NCI-H524 treated with DMSO at 0.1 percent for 48 hours (cell line): ENCODE measurements at places on chromosomes 4 and X.

- no peak for DNase-seq
These were observed 120.2 kb upstream of the NDP start for GRCh38 chrX:44093431-44093830.

- DNase-seq: no peak
These were observed 5.4 kb upstream of the USP46 start for GRCh38 chr4:52664479-52664878.

- DNase-seq: no peak
These were observed 115.6 kb upstream of the SPIN4 start for GRCh38 chrX:63466690-63467089.

DNA sequence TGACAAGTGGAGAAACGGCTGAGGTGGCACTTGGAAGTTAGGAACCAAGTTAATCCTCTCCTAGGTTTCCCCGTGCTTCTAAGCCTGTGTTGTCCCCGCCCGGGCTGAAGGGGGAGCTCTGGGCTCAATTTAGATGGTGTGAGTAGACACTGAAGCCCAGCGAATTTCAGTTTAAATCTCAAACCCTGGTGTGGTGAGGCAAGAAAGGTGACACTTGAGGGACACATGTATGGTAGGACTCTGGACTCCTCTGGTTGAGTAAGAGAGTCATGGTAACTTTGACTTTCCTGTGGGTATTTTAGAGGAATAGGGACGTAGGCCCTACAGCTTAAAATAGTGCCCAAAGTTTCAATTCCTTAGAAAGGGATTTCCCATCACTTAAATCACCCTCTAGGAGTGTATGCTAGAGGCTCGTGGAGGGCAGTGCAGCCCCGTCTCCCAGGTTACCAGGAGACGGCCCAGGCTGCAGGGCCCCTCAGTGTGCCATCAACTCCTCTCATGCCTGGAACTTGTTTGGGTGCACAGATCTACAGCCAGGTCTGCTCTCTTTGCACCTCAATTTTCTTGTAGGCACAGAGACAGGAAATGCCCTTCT, 24.0 kb downstream of the HAND2 start:
- no peak for DNase-seq

GRCh38 chr4:118356111-118356510, 3.3 kb upstream of the PRSS12 start:
- no peak for DNase-seq

DNA sequence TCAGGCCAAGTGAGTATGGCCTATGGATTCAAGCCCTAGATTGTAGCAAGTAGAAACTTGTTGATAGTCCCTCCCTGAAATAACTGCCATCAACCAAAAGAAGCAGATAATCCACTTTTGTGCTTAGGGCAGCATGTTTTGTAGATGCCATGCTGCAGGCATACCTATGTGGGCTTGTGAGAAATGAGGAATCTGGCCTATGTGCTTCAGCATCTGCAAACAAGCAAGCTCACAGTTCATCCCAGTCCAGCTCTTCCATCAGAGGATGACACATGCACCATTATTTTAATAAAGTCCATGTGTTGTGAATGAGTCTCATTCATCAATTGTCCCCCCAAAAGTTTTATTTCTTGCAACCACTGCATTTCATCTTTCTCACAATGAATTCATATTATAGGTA, 421.9 kb upstream of the DIPK2B start:
- no peak for DNase-seq

DNA sequence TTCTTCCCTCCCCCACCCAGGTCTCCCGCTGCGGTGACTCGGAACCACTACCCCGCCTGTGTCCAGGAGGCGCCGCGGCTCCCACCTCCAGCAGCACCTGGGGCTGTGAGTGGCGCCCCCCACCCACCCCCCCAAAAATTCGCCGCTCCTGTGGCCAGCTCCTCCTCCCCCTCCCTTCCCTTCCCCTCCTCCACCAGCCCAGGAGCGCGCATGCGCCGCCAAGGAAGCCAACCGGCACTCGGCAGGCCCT, 278 bp downstream of the CLOCK start:
- no peak for DNase-seq

GRCh38 chr4:184529283-184529682, 54.9 kb upstream of the IRF2 start:
- DNase-seq: no peak

GRCh38 chrX:40434443-40434842, 146.3 kb upstream of the ATP6AP2 start:
- no peak for DNase-seq

DNA sequence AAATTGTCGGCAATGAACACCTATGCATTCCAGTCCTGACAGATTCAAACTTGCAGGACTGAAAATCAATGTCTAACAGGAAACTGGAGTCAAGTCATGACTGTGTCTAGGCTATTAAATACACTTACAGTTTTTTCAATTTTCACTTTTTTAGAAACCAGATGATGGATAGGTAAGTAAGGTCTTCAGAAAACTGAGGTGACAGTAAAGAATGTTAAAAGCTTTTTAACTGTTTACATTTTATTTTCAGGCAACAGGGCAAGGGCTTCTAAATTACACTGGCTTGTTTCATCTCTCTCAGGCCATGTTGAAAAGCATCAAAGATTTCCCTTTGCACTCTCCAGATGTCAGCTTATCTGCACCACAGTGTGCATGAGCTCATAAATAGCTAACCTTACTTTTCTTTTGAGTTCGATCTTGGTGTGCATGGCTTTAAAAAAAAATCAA, 65.2 kb downstream of the SEC24D start:
- DNase-seq: no peak

GRCh38 chrX:20989361-20989760, 384.9 kb upstream of the CNKSR2 start:
- no peak for DNase-seq

- no peak for DNase-seq
These were observed 686.0 kb downstream of the PDHA2 start for GRCh38 chr4:96525898-96526297.

DNA sequence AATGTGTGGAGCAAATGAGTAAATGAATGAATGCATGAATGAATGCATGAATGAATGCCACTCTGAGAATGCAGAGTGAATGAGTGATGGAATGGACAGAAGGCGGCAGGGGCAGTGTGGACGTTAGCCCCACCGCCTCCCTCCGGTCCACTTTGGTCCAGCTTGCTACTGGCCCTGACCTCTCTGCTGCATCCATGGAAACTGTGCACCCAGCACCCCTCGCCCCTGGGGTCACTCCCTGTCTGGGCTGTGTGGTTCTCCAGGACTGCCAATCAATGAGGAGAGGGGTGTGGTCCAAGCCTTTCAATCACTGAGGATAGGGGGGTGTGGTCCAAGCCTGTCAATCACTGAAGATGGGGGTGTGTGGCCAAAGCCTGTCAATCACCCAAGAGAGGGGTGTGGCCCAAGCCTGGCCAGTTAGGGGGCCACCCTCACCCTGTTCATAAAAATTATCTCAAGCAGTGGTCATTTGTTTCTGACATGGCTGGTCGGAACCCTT, 39.2 kb upstream of the ASMTL start:
- DNase-seq: no peak

DNA sequence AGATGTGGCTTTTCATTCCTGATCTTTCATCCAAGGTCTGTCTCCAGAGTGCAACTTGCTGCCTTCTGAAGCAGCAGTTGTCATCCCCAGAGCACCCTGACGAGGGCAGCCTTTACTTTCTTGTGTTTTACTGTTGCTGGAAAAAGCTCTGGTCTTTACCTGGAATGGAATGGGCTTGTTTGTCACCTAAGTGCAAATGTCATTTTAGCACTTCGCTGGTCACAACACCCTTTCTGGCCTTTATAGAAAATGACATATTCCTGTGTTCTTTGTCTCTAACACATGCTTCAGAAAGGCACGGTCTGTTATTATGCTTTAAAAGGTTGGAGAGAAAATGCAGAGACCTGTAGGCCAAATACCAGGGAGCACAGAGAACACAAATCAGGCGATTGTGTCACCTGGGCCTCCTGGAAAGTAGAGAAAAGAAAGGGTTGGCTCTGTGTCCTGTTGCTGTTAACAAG, 332.7 kb upstream of the IGFBP7 start:
- no peak for DNase-seq

DNA sequence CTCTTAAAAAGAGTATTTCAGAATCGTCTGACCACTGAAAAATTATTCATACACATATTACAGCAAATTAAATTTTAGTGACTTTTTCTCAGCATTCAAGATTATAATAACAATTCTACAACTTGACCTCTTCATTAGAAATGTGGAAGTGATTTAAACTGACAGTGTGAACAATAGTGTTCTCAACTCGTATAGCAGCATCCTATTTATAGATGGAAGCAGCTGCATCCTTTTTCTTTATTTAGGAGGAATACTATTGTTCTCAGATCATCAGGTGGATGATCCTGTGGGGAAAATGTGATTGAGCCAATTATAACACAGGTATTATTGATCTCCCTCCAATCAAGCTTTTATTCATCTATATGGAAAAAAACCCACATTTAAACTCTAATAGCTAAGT, 56.7 kb downstream of the RAPGEF2 start:
- no peak for DNase-seq

DNA sequence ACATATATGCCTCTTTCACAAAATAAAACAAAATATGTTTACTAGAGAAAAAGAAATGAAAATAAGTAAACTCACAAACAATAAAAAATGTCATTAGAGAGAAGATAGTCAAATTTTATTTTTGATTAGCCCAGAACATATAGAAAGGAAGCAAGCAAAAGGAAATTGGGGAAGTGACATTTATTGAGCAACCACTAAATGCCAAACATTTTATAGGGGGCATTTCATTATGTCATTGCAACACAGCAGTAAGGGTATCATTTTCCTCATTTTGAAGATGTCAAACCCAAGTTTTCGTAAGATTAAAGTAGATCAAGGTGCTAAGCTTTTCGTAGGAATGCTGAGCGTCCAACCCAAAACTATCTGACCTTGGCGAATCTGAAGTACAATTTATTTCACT, 1331.5 kb upstream of the PABPC4L start:
- DNase-seq: no peak

- DNase-seq: peak; percentile 43
These were observed 795 bp upstream of the SH3KBP1 start for GRCh38 chrX:19887911-19888879.

GRCh38 chrX:17375637-17376430, 834 bp downstream of the NHS start:
- DNase-seq: no peak

DNA sequence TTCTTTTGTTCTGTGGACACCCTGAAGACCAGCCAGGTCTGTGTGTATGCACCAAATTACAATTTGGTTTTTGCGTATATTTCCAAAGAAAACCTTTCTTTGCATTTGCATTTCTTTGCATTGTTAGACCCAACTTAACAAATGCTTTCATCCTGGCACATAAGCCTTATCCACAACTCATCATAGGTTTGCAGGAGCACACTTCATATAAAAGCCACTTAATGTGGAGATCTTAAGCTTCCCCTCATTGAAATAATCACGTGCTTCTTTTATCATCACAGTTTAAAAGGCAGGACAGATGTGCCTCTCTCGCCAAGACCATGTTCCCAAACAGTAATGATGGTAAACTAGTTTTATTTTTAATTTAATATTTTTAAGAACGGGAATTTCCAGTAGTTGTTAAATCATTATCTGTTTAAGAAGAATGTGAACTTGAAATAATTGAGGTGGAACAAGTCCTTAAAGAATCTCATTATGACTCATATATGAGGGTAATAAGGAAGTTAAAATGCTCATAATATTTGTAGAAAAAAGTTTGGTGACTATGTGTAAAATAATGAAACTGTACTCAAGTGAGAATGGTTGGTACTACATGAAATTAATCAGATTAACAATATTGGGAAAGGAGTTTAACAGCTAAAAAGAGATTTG, 65.5 kb downstream of the GLRA3 start:
- DNase-seq: peak; percentile 34

- no peak for DNase-seq
These were observed 147.5 kb upstream of the PITX2 start for GRCh38 chr4:110770353-110770752.

- no peak for DNase-seq
These were observed 188.8 kb downstream of the GPAT3 start for GRCh38 chr4:83724485-83725335.

DNA sequence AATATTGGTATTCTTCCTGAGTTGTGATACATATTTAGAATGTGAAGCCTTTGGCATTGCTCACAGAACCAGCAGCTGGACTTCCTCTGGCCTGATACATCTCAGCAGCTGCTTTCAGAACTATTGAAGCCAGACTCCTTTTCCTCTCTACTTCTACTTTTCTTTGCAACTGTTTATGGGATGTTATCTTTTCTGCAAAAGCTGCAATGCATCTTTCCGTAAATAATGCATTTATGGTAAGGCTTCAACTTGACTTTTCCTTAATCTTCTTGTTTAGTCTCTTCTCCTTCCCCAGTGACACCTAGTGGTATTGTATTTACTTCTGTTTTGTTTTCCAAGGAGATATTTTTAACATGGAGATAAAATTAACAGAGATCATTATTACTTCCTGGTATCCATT, 1548.7 kb downstream of the PCDH7 start:
- DNase-seq: no peak

- DNase-seq: no peak
These were observed 149.5 kb downstream of the MAML3 start for GRCh38 chr4:140004549-140004895.

GRCh38 chrX:46849933-46850332, 13.1 kb downstream of the RP2 start:
- DNase-seq: peak; percentile 10

GRCh38 chrX:23887451-23887850, 20.3 kb downstream of the APOO start:
- no peak for DNase-seq

GRCh38 chrX:16754019-16754418, 32.2 kb upstream of the TXLNG start:
- no peak for DNase-seq

DNA sequence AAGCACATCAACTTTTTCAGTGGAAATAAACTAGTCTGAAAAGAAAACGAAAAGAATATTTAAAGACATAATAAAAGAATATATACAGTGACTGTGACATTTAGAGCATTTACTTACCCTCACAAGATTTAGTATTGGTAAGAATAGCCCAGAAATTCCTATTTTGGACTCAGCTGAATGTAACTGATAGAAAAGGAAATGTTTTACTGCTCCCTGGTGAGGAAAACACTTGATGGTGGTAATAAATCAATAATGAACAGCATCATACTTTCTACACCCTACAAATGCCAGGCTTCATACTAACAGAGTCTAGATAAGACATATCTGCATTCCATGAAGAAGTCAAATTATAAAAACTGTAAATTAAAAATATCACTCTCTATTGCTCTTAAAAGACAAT, 753.5 kb upstream of the PCDH10 start:
- DNase-seq: no peak

DNA sequence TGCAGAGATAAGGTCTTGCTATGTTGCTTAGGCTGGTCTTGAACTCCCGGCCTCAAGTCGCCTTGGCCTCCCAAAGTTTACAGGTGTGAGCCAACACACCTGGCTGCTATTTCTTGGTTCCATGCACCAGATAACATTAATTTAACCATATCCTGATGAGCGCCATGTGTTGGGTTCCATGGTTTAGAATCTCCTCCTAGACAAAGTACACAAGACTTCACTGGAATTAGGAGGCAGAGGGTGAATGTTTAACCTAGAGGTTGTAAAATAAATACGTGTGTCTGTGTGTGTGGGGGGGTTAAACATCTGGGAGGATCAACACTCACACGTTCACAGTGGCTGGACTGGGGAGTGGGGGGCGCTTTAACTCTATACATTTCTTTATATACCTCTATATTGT, 32.4 kb upstream of the SORCS2 start:
- no peak for DNase-seq
